ENCODE measurements at places on chromosomes 3 and 15. TPM values are rescaled to one million over a fixed set of nuclear protein-coding genes. Genes with fewer than 3 reads are reported as not detected.

The SLC28A2 gene
- 1.2 TPM for total RNA-seq

The CAMK1 gene
- 17.1 TPM for total RNA-seq

The XIRP1 gene
- total RNA-seq, result 0.16 TPM

The SCN5A gene
- total RNA-seq, result 4.2 TPM

The ERC2 gene
- 34.8 TPM for total RNA-seq

The PATL2 gene
- total RNA-seq, result not detected
